ENCODE measurements at places on chromosomes 6 and 20.

DNA sequence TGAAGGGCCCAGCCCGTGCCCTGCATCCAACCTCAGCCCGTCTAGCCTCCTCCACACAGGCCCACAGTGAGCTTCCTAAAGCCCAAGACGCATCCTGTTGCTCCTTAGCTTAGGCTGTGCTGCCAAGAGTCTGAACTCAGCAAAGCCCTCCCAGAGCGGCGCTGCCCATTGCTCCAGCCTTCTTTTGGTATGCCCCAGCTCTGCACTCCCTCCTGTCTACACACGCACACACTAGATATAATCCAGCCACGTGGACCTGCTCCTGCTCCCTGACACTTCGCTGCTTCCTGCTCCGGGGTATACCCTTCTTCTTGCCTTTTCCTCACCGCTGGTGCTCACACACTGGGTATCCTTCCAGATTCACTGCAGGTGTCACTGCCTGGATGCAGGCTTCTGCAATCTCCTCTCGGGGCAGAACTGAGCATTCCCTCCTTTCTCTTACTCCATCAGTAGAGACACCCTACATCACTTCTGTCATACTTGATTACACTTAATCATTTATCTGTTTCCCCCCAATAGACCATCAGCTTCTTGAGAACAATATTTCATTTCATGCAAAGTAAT lies 23.8 kb downstream of the GABRR2 start:
- DNase-seq: no peak

DNA sequence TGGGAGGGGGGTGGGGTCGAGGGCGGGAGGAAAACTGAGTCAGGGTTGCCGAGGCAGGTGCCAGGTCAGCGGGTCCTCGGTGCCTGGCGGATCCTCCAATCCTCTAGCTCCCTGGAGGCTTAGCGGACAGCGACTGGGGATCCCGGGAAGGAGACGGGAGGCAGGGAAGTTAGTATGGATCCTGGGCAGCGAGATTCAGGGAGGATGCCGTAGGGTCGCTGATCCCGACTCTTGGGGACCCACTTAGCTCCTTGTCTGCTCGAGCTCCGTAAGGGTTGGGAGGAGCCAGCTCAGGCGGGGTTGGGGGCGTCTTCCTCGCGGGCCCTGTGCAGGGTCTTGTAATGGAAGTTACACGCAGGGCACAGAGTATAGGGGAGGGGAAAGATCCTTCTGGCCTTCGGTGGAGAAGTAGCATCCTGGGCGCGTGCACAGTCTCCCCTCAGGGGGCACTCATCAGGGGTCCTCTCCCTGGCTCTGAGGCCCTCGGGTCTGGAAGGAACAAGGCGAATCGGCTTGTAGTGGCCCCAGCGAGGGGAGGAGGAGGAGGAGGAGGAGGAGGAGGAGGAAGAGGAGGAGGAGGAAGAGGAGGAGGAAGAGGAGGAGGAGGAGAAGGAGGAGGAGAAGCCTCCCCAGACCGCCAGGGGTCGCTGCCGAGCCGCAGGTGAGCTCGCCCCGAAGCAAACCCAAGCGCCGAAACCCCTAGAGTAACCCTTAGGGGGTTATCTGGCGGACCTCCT lies 6.4 kb upstream of the SLC12A5 start:
- no peak for DNase-seq

DNA sequence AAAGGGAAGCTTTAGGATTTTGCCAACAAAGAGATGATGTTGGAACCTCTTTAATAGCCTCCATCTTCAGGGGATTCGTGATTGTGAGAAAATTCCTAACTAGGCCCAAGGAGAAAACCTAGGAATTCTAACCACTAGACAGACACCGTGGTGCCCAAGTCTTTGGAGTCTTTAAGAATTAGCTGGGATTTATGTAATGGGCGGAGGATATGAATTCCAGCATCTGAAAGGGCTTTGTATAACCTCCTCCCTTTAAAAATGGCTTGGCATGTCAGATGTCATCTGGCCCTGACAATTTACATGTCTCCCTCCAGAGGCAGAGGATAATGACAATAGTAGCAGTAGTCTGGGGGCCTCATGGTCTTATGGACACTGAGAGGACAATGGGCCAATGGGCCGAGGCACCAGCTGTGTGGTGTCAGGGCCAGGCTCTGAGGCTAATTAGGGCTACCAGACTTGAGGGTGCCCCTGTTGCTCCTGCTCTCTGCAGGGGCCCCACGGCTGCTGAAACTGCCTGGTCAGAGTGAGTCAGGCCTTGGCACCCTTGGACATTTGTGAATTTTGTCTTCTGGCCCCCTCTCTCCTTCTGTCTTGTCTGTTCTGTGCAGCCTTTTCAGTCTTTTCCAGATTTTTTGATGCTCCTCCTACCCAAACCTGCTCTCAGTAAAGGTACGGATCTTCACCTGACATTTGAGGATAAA lies 113.9 kb downstream of the EDN1 start:
- DNase-seq: no peak

GRCh38 chr6:143507358-143508145 lies 4.0 kb downstream of the FUCA2 start:
- DNase-seq: no peak

- DNase-seq: no peak
Measured at GRCh38 chr6:162063666-162064065, 663.9 kb downstream of the PRKN start.

GRCh38 chr20:63379296-63379695 lies 18.1 kb upstream of the CHRNA4 start:
- DNase-seq: no peak

DNA sequence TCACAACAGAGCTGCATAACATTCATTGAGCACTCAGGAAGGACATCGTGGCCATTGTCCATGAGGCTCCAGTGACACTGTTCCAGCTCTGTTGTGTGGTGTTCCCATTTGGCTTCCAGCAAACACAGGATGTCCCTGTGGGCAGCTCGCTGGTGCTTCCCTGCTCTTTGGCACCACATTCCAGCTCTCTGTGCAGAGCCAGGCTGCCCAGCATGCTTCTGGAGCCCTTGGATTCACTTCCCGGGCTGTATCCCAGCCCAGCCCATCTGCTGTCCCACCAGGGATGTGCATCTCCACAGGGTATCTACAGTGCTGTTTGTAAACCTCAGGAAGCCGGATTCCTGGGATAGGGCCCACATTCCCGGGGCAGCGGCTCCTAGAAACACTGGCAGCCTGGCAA lies 57.2 kb downstream of the CTCFL start:
- no peak for DNase-seq

GRCh38 chr6:31831350-31832215 lies 4.0 kb downstream of the HSPA1B start:
- no peak for DNase-seq

- DNase-seq: no peak
Measured at GRCh38 chr20:25251558-25251957, 3.7 kb downstream of the PYGB start.

GRCh38 chr20:48215536-48215935 lies 430.3 kb upstream of the SULF2 start:
- DNase-seq: no peak

DNA sequence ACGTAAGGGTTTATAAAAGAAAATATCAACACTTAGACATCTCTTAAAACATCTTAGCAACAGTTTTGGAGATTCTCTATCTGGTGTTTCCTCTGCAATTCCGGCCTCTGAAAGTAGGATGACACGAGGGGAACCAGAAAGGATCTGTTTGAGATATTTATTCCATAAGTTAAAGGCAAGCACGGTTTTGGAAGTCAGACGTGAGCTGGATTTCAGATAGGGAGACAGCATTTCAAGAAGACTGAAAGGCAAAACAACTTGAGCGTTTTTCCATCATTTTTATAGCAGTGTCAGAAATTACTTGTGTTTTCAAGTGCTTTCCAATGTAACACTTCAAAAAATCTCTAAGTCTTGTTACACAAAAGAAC lies 52.9 kb upstream of the BTN3A2 start:
- no peak for DNase-seq

DNA sequence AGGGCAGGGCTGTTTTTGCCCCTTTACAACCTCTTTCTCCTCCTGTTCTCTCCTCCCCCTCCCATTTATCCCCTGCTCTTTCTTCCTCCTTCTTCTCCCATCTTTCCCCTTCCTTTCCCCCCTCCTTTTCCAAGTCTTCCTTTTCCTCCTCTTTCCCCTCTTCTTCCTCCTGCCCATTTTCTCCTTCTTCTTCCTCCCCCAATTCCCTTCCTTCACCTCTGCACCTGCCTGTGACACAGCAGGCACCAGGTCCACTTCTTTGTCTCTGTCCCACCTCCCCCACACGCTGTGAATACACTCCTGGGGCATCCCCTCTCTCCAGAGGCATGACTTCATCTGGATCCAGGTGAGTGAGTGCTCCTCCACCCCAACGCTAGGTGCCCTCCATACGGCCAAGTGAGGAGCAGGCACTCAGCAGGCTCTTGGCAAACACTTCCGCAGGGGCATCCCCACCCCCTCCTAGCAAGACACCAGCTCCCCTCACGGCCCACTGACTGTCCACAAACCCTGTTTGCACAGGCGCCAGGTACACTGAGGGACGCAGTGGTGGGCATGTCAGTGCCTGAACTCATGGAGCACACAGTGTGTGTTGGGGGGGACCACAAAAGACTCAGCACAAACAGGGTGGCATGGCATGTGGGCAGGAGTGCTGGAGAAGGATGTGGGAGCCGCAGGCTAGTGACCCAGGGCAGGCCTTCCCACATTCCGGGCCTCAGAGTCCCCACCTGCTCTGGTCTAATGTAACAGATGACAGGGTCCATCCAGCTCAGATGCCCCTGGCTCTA lies 10.7 kb upstream of the TLDC2 start:
- DNase-seq: no peak

DNA sequence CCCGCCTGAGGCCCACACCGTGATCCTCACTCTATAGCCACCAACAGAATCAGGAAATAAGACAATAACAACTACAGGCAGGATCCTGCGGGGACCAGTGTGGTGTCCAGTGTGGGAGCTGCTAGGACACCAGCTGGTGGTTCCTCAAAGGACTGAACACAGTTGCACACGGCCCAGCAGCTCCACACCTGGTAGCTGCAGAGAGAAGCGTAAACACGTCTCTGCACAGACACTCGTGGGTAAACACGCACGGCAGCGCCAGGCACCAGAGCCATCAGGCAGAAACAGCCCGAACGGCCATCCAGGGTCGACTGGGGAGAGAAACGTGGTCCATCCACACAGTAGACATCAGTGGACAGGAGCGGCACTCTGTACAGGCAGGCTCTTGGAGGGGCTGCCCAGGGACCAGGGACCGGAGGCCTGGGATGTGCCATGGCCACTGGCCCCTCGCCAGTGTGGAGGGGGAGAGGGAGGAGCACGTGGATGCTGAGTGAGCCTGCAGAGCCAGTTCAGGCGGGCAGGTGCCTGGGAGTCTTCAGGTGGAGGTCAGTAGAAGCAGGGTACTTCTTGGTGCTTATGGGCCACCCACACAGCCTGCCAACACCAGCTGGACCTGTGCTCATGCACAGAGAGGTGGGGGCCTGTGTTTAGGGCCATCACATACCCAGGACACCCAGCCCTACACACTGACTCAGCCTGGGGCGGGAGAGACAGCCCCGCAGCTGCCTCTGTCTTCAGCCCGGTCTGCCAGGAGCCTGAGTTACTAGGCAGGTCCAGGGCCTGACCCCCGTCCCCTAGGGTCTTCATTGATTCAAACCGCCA lies 7.4 kb upstream of the LAMA5 start:
- DNase-seq: no peak

- DNase-seq: no peak
Measured at GRCh38 chr20:44135417-44136204, 51.4 kb downstream of the JPH2 start.

- peak; percentile 33 for DNase-seq
Measured at GRCh38 chr6:54493138-54493537, 184.9 kb downstream of the TINAG start.

DNA sequence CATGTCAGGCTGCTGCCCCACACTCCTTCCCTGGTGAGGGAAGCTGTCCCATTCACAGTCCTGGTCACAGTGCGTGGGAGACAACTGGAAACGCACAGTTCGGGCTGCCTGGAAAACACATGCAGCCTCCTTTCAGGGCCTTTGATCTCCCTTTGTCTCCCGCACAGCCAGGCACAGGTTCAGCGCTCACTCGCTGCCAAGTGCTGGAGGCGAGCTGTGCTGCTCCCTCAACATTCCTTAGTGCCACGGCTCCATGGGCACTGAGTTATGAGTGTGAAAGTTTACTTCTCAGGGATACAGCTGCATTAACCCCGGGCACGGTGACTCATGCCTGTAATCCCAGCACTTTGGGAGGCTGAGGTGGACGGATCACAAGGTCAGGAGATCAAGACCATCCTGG lies 9.1 kb downstream of the YTHDF1 start:
- peak; percentile 12 for DNase-seq

DNA sequence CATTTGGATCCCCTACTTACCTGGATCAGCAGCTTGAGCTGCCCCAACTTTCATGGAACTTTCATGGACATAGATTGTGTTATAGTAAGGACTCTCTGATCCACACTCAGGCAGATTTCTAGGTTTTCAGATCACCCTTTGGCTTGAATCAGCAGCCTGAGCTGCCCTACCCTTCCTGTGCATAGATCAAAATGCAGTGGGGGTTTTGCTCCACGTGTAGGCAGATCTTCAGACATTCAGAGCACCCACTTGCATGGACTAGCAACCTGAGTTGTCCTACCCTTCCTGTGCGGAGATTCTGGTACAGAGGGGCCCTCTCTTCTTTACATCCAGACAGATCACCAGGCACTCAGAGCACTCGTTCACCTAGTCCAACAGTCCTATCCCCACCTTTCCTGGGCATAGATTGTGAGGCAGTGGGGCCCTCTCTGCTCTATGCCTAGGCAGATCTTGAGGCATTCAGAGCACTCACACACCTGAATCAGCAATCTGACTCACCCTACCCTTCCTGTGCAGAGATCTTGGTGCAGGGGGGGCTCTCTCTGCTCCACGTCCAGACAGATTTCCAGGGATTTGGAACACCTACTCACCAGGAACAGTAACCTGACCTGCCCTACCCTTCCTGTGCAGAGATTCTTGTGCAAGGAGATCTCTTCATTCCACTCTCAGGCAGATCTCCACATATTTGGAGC lies 705.2 kb upstream of the NRSN1 start:
- DNase-seq: no peak

Measured in astrocyte of the cerebellum (primary cell).